ENCODE measurements at places on chromosomes 11 and 22.

- DNase-seq, result no peak
Measured at GRCh38 chr11:112847568-112847967, 113.7 kb upstream of the NCAM1 start.

DNA sequence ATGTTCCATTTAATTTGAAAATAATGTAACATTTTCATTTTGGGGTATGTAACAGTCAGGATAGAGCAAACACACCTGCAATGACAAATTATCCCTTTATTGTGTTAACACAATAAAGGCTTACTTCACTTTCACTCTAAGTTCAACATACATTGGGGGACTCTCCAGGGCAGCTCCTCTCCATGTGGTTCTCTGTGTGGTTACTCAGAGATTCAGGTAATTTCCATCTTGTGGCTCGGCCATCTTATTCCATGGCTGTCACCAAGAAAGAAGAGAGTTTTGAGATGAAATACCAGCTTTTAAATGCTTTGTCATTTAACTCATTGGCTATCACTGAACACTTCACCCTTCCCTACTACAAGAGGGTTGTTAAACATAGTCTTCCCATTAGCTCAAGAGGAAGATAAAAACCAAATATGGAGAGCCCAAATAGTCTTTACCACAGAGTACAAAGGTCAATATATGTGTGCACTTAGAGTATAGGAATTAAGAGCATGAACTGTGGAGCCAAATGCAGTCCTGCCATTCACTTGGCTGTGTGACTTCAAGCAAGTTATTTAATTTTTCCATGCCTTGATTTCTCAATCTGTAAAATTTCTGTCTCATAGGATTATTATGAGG is 10.6 kb upstream of the TPH1 start:
- DNase-seq, result no peak

- DNase-seq, result no peak
Measured at GRCh38 chr11:14861680-14862079, 30.4 kb downstream of the CYP2R1 start.

DNA sequence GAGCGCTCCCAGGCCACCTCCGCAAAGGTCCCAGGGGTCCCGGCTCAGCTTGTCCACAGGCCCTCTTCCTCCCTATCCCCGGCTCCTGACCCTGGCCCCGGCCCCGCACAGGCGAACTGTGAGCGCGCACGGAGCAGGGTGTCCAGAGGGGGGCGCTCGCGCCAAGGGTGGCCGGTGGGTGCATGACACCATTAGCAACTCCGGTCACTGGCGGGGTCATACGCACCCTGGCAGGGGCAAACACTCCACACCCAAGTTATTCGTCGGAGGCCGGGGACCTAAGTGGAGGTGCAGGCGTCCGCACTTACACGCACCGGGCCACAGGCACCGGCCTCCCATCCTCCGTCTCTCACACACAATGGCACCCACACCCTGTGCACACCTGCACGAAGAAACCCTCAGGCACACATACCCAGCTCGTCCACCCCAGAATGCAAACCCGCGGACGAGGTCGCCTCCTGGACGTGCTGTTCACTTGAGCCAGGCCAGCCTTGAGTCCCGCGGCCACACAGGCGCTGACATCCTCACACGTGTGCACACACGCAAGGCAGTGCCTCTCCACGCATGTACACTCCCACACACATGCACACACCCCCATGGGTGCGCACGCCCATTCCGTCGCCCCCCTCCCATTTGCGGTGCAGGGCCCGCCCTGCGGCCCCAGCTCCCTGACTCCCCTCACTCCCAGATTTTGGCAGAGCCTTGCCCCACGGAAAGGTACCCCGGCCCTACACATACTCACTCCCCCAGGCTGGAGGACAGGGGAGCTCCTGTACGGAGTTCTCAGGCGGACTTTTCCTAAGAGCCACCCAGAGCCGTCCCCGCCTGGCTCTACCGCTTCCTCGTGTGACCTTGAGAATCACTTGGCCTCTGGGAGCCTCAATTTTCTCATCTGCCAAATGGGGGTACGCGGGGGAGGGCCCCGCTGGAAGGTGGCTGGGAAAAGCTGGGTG is at the start of gene RASGRP2:
Gene RASGRP2 (minus strand): TSS at position 552 of the 953 bp plus-strand sequence. CDS start 1,276 bp downstream, outside the sequence.
- peak; percentile 82 for DNase-seq

GRCh38 chr11:122882189-122882856 is at the start of gene JHY:
JHY (plus strand) TSS chr11:122882759; CDS start chr11:122885850, 3,091 bp downstream.
- DNase-seq, result peak; percentile 64

DNA sequence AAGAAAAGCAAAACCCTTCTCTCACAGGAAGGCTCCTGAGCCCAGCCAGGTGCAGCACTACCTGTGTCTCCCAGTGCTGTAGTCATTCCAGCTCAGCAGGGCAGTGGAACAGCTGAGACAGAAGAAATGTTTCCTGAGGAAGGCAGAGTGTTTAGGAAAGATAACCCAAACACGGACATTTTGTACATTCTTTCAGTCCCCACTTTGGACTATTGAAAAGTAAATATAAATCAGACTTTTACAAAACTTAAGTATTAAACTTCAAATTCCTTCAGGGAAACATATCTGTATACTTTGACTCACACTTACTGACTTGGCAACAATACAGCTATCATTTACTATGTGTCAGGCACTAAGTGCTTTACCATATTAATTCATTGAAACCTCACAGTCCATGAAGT is 40.4 kb downstream of the RRAS2 start:
- no peak for DNase-seq

All from testis (tissue), 5 donors.